ENCODE measurements at places on chromosomes 5 and 9.
A peak's percentile ranks its signal among the peaks of the same experiment; 100 is the strongest.

DNA sequence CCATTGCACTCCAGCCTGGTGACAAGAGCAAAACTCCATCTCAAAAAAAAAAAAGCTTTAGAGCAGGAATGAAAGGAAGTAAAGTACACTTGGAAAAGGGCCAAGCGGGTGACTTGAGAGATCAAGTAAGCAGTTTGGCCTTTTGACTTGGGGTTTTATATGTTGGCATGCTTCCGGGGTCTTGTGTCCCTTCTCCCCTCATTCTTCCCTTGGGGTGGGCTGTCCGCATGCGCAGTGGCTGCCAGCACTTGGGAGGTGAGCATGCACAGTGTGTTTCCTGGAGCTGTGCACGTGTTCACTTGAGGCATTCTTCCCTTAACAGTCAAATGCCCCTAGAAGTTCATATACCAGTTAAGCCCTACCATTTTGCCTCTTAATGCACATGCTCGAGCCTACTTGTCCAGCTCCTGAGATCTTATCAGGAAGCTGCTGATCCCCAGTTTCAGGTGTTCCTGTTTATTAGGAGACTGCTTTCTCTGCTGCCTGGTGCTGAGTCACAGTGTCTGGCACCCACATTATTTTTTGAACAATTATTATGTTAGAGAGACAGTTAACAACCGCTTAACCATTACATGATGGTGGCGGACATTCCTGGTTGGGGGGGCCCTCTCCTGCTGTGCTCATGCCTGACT lies 32.6 kb upstream of the PRRC2B start:
- DNase-seq = peak; percentile 45

DNA sequence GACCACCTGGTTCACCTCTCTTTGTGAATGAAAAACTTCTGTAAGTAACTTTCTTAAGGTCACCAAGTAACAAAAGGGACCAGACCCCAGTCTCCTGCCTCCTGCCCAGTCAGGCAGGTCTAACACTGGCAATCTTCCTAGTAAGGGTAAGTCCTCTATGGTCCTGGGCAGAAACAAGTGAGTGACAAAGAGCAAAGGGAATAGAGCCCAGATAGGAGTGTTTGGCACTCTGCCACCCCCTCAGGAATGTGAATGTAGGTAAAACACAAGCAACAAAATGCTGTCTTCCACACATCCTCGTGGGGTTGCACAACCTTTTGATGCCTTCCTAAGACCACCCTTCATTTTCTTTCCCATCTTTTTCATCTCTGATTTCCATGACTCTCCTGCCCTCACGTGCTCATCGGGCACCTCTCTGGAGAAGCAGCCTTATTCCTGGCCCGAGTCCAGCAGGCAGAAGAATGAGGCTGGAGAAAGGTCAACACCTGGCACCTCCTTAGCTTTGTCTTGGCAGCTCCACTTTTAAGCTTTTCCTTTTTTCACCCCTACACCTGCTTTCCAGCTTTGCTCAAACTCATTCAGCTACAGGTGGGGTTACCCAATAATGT lies 90.2 kb upstream of the LHFPL2 start:
- no peak for DNase-seq

DNA sequence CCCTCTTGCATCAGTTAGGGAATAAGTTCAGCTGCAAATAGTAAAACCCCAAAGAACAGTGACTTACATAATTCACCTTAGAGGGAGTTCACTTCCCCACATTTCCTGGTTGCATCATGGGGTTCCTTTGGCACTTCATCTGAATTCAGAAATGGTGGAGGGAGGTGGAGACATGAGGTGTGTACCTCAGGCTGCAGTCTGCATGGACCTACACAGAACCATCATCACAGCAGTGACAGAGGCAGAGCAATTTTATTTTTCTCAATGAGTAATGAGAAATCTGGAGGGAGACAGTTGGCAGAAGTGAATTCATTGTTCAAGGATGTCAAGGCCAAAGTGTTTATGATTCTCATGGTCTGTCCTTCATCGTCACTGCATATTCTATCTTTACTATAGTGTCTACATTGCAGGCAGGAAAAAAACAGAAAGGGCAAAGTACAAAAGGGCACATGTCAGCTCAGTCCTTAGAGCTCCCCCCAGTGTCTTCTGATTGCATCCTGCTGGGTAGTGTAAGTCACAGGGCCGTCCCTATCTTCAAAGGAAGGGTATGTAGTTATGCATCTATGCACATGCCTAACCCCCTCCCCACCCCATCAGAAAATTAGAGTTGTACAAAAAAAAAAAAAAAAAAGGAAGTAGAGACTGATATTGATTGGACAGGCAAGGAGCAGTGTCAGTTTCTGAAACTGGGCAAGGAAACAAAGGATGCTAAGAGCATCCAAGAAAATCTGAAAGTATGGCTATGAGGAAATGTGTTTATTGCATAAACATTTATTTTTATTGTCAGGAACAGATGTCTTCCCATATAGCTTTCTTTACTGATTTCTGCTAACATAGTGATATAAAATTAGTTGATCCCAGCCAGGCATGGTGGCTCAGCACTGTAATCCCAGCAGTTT lies 132.7 kb upstream of the APC start:
- DNase-seq = peak; percentile 3

- no peak for DNase-seq
Observed at GRCh38 chr9:6605202-6605601, 40.3 kb downstream of the GLDC start.

- no peak for DNase-seq
Observed at GRCh38 chr5:21784487-21784886, 1068.7 kb downstream of the CDH12 start.

GRCh38 chr5:1950708-1951103 lies 68.0 kb upstream of the IRX4 start:
- no peak for DNase-seq

GRCh38 chr9:78443946-78444345 lies 147.0 kb downstream of the PSAT1 start:
- DNase-seq = no peak

DNA sequence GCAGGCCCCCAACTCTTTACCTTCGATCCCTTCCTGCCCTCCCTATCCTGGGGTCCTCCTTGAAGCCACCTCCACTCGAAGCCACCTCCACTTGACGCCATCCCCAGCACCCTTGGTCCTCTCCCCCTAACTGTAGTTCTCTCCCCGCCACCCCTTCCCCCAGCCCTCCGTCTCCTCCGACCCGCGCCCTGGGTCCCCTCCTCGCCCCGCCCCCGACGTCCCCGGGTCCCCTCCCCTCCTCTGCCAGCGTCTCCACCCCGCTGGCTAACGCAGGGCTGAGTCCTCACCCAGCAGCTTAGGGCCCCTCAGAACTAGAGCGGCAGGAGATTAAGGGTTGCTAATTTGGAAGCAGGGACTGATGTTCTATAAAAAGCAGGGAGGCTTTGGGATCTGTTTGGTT lies 30.6 kb upstream of the ANKRD33B start:
- DNase-seq = no peak

GRCh38 chr9:129182625-129183494 lies 4.8 kb upstream of the IER5L start:
- no peak for DNase-seq

GRCh38 chr9:73154722-73155121 lies 3.1 kb downstream of the ANXA1 start:
- peak; percentile 29 for DNase-seq

DNA sequence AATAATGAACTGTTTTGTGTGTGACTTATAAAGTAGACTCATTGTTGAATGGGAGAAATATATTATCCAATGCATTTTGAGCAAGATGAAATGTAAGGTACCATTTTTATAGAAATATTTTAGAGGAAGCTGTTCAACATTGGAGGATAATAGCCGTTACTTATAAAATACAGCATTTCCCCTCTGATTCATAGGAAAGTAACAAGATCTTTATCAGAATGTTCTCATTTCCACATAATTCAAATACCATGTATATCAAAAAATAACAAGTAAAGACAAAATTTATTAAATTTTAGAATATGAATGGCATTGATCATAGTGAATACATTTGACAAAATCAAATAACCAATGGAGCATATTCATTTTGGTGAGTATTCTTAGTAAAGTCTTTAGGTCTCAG lies 346.7 kb upstream of the PTGER4 start:
- peak; percentile 73 for DNase-seq

- DNase-seq = no peak
Observed at GRCh38 chr5:158409507-158409906, 550.6 kb upstream of the CLINT1 start.

DNA sequence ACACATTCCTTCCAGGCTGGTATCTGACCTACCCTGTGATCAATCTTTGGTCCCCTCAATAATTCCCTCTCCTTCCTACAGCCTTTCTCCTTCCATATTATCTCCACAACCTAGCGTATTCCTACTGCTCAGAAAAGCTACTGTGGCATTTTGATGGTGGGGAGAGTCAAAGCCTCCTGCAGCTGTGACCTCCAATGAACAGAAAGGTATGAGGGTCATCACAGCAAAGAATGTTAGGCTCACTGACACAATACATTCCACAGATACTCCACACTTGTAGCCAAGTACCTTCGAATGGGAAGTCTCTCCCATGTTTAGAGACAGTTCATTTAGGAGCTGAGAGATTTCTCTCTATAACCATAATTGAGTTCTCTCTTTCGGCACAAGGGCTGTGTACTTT lies 5.9 kb downstream of the FBN2 start:
- DNase-seq = no peak

DNA sequence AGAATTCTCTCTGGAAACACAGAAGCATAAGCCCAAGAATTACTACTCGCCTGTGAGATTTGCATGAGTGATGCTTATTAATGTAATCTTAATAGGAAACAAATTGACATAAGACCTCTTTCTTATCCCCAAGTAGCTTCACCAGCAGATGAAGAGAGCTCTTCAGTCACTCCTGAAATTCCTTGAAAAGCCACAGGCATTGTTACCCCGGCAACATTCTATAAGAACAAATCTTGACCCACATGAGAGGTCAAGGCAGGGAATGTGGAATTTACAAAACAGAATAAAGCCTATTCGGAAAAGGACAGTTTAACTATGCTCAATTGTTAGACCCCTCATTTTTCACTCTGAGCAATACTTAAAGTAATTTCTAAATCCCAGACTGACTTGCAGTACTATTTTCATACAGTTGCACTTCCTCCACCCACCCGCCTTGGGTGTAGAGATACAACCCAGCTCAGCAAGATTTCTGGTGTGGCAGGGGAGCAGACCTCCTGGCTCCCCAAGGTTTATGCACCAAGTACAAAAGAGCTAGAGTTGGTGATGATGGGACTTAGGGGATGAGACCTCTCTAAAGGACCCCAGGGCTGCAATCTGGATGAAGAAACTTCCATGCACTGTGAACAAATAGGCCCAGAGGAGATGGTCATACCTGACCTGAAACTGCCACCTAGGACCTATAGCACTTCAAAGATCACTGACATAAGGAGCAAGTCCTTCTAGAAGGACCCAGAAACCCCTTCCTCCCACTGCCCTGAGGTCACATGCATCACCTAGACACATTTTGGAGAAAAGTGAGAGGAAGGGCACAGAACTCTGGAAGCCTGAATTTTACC lies 242.1 kb downstream of the ZNF608 start:
- no peak for DNase-seq

GRCh38 chr5:143147383-143147782 lies 256.1 kb downstream of the NR3C1 start:
- DNase-seq = no peak

DNA sequence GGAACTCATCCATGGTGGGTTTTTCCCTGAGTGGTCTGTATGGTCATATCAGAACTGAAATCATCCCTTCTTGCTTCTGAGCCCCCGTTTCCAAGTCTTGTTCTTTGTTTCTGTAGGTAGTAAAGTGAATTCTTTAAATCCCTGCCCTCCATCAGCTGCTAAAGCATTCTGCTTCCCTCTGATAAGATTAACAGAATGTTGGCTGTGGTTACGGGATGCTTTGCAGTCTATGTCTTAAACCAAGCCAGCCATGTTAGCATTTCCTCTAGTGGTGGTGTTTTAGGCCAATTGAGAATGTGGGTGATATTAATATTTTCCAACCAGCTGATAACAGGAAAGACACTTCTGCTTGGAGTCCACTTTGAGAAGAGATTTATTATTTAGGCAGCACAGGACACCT lies 22.0 kb upstream of the KCNIP1 start:
- no peak for DNase-seq

DNA sequence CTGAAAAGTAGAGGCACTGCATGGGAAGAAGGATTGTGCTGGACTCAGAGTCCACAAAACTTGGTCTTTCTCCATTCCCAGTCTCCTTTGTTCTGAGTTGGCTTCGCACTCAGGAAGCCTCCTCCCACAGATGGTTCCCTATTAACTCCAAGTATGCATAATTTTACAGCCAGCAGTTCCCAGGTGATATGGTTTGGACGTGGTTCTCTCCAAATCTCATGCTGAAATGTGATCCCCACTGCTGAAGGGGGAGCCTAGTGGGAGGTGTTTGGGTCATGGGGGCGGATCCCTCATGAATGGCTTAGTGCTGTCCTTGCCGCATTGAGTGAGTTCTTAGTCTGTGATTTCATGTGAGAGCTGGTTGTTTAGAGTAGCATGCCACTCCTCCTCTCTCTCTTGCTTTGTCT lies 86.6 kb downstream of the FEM1C start:
- DNase-seq = no peak

GRCh38 chr5:11048760-11049159 lies 287.7 kb upstream of the DAP start:
- DNase-seq = no peak

- no peak for DNase-seq
Observed at GRCh38 chr9:14542071-14542470, 151.2 kb downstream of the ZDHHC21 start.

DNA sequence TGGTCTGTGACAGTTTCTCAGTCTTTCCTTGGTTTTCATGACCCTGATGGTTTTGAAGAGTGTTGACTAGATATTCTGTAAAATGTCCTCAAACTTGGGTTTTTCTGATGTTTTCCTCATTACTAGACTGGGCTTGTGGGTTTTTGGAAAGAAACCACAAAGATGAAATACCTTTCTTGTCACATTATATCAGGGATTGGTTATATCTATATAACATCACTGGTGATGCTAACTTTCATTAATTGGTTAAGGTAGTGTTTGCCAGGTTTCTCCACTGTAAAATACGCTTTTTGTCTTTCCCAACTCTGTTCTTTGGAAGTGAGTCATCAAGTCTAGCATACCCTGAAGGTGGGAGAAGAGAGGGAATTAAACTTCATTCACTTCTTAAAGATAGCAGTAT lies 3.3 kb upstream of the IL31RA start:
- no peak for DNase-seq

- DNase-seq = no peak
Observed at GRCh38 chr9:19380826-19381075, 715 bp upstream of the RPS6 start.

- peak; percentile 68 for DNase-seq
Observed at GRCh38 chr9:73153793-73154227, 2.1 kb downstream of the ANXA1 start.

DNA sequence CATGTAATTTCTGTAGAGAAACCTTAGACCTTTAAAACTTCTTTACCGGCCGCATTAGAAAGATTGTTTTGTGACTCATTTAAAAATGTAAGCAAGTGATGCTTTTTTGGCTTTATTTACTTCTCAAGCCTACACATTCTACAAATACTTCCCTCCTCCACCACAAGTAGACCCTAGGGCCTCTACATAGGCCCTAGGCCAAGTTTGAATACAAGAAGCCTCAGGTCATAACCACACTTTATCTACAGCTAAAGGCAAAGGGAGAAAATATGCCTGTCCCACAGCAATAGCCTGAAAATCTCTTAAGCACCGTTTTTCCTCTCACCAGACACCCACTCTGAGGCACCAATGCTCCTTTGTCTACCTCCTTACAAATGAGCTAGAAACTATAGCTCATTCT lies 53.9 kb downstream of the CSNK1A1 start:
- no peak for DNase-seq

GRCh38 chr9:6067426-6067825 lies 52.0 kb upstream of the RANBP6 start:
- DNase-seq = no peak

GRCh38 chr5:57414857-57415256 lies 67.8 kb downstream of the ACTBL2 start:
- DNase-seq = no peak

Data from endothelial cell of umbilical vein (primary cell).